ENCODE measurements at places on chromosomes 3 and 15. TPM values are rescaled to one million over a fixed set of nuclear protein-coding genes. Genes with fewer than 3 reads are reported as not detected.

The PLS1 gene
- 0.64 TPM for total RNA-seq

The CPN2 gene
- total RNA-seq = 0.24 TPM

The FAM107A gene
- total RNA-seq = 0.17 TPM

The DNASE1L3 gene
- not detected for total RNA-seq

Measured in HFFc6 (cell line).